ENCODE measurements at places on chromosomes 4 and X.

DNA sequence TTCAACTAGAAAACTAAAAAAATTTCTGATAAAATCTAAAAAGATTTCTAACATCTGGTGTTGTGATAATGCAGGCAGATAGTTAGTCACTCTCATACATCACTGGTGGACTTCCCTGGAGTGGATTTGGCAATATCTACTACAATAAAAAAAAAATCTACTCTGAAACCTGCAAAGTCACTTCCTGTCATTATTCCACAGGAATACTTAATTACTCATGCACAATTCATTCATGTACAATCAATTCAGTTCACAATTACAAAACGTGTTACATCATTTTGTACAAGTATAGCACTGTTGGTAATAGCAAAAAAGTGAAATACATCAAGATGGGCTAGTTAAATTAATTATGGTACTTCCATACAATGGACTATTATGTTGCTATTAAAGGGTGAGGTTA is 16.5 kb upstream of the RHOH start:
- no peak for DNase-seq

GRCh38 chrX:12153741-12154140 is 15.5 kb downstream of the FRMPD4 start:
- no peak for DNase-seq

DNA sequence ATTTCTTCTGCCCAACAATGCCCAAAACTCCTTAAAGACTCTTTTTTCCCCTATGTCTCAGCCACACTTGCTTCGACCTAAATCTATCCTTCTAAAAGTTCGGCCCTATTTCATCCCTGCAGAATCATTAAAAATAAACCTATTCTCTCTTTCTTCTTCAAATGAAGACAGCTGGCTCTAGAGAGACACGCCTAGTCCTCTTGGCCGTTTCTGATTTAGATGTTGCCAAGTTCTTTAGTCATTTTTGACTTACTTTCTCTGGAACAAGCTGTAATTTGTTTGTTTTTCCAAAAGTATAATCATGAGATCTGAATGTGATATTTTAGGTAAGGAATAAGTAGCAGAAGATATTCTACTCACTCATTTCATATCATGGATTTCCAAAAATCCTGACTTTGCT is 211.6 kb downstream of the CENPC start:
- DNase-seq = no peak

DNA sequence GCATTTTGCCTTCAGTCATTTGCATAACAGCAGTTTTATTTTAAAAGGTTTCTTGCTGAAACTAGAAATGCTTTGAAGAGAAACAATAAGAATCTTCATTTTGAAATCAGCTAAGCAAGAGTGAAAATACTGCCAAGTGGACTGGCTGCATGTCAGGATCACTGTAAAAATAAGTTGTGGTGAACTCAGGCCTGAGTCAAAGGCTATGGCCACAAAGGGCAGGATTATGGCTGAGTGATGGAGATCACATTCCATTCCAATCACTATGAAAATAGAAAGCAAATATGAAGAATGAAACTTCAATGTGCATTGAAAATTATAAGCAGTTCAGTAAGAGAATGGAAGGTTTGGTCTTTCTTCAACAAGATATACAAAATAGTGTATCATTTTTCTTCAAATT is 224.5 kb downstream of the PCDH18 start:
- no peak for DNase-seq

- peak; percentile 27 for DNase-seq
Observed at GRCh38 chr4:3656416-3657356, 109.5 kb upstream of the ADRA2C start.

DNA sequence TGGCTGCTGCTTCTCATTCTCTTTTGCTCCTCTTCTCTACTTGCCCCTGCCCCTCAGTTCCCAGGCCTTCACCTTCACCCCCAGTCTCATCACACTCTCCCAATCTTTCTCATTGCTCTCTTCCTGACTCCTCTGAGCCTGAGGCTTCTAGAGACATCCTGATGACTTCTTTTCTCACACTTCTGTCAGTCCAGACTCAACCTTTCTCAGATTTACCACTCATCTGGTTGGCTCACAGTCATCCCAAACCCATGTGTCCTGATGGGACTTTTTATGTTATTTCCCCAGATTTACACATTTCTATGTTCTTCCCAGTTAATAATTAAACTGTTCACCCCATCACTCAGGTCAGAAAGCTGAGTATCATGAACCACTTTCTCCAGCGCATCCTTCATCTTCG is 68.0 kb downstream of the TMA16 start:
- DNase-seq = no peak

- DNase-seq = no peak
Observed at GRCh38 chr4:153239409-153239808, 35.2 kb downstream of the TRIM2 start.

GRCh38 chr4:3791910-3792542 is 25.8 kb downstream of the ADRA2C start:
- DNase-seq = no peak

- DNase-seq = no peak
Observed at GRCh38 chr4:31169846-31170245, 449.7 kb downstream of the PCDH7 start.

DNA sequence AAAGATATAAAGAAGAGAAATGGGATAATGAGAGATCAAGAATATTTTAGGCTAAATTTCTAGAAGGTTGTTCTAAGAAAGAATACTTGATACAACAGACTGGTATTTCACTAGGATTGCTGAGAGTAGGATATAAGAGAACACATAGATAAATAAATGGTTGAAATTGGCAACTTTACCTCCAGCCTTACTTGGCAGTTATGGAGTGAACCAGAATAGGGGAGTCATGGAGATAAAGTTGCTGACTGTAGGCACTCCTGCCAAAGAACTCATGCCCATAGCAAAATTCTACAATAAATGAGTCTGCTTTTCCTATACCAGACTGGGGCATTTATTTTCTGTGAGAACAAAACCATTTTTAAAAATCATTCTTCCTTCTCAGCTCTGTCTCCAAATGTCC is 26.4 kb upstream of the MMRN1 start:
- no peak for DNase-seq

DNA sequence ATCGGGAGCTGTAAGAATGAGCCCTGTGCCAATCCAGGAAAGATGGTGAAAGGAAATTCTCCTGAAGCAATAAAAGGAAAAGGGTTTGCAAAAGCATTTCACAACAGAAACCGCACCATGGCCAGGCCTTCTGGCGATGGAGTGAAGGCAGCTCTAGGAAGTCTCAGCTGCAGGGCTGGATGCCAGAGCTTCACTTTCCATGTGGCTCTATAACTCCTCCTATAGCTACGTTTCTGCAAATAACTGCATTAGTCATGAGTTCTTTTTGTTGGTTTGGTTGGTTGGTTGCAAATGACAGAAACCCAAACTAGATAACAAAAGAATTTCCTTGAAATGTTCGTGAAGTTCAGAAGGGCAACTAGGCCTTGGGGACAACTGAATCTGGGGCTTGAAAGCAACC is 84.6 kb downstream of the RELL1 start:
- no peak for DNase-seq

DNA sequence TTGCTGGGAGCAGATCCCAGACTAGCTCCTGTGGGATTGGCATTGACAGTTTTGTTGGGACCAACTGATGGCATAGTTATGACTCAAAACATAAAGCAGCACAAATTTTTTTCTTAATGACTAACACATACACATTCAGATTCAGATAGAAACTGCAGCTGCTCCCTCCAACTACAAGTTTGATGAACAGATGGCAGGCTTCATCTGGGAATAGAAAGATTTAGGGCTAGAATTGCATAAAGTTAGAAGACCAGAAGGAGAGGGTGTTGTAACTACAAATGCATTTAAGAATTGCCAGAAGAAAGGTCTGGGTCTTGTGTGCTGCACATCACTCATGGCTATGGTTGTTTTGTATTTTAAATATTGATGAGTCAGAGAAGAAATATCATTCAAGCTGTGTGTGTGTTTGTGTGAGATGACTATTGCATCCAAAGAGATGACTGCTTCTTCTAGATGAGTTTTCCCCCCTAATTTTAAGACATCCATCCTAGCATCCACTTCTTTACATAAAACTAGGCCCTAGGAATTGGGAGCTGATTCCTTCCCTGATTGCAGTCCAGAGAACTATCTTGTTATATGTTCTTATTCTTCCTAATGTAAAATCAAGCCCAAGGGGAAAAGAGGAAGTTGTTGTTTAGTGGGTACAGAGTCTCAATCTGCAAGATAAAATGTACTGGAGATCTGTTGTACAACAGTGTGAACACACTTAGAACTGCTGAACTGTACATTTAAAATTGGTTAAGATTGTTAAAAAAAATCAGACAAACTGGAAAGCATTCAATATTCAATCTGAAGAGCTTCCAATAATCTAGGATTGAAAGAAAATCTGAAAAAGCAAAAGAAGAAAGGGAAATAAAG is 175.1 kb downstream of the PARM1 start:
- no peak for DNase-seq

GRCh38 chr4:184510401-184510800 is 36.1 kb upstream of the IRF2 start:
- no peak for DNase-seq

DNA sequence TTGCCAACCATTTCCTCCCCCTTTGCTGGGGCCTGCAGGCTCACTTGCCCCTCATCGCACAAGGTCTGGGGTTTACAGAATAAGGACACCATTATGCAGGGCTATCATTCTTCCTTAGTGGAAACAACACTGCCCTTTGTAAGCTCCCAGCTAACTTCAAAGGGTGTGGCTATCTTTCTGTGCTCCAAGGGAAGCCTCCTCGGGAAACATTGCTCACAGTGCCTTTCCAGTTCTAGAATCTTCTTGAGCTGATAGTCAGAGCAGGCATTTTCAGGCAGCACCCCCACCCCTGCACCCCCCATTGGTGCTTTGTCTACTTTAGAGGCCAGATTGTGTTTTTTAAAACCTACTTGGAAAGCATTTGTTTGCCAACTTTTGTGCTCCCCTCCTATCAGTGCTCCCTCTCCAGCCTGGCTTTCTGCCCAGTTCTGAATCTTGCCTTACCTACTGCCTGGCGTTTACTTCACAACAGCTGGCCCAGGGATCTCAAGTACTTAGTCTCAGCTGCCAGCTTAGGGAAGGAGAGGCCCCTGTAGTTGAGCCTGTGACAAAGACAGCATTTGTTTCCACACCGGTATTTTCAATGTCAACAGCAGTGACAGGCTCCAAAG is 53.5 kb downstream of the PLAC1 start:
- DNase-seq = peak; percentile 95

DNA sequence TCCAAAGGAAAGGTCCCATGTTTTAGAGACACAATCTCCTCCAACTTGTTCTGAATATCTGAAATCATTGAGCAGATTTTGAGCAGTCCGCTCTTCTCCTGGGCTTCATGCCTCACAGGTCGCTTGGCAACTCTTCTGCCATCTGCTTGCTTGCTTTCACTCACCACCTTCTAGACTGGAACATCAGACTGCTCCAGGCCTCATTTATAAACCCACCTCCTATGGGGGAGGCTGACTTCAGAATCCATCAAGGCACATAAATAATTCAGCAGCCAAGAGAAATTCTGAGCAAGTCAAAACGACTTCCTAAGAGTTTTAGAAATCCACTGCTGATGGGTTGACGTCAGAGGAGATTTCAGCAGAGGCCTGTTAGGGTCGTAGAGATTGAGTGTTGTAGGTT is 64.1 kb downstream of the FAM184B start:
- DNase-seq = no peak

GRCh38 chr4:83124111-83124780 is 9.7 kb upstream of the PLAC8 start:
- no peak for DNase-seq

- DNase-seq = no peak
Observed at GRCh38 chr4:148170408-148171365, 271.5 kb downstream of the NR3C2 start.

GRCh38 chr4:138577145-138577544 is 335.0 kb upstream of the SLC7A11 start:
- no peak for DNase-seq

DNA sequence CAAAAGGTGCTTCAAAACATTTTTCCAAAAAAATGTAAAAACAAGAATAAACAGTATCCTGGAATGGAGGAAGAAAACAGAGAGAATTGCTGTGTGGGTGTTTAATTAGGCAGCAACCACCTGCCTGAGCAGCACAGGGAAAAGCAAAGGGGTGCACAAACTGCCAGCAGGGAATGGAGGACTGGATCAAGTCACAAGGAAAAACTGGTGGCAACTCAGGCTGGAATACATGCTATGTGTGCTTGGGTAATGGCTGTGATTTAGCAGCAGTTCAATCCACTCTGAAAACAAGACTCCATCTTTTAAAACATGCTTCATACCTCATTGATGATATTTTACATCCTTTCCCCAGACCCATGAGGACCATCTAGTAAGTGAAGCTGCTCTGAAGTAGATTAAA is 179.5 kb downstream of the HS6ST2 start:
- no peak for DNase-seq

DNA sequence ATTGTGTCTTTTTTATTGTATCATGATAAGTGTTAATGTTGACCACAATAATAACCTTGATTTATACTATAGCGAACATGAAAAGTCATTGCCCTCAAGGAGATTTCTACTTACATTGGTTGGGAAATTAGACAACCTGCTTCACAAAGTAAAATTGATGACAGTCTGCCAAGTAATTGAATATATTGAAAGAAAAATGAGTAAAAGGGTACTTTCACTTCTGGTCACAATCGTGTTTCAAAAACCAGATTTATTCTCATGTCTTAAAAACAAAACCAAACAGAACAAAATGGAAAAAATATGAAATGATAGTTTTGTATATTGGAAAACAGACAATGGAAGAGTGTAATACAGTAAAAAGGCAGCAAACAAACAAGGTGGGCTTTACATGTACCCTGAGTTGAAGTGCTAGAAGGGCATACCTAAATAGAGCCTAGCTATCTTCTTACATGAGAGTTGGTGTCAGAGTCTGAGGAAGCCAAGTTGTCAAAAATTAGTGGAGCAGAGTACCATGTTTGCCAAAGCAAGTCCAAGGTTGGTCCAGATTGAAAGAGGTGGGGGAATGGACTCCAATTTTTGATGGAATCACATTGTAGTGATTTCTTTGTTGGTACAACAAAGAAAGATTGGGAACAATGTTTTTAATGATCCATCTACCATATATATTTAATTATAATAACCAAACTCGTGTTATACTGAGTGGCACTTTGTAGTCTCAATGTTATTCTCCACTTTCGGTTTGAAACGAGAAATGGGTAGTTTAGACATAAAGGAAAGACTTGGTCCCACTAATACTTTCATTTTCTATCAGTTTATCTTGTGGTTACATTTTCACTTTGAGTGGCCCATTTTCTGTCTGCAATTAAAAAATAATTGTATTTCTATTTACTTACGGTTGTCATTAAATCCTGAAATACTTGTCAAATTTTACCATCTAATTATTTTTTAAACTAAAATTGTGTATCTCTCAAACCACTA is 775.6 kb downstream of the STIM2 start:
- DNase-seq = no peak

DNA sequence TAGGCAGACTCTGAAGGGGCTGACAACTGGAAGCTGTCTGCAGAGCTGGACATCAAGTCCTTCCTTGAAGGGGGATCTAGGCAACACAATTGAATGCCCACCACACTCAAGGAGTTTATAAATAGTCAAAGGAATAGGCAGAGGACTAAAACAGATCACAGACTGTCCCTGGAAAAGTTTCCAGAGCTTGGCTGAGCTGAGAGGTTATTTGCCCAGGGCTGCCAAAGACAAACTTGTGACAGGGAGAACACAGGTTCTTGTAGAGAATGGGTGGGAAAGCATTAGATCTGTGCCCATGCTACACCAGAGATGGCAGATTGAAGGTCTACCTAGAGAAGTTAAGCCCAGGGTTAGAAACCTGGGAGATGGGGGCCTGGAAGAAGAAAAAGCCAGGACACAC is 344.6 kb downstream of the MID1IP1 start:
- no peak for DNase-seq

Measured in NCI-H1105 treated with DMSO at 0.1 percent for 48 hours (cell line).